Skeletal muscle tissue (tissue), 5 donors: ENCODE measurements at places on chromosomes 2 and 18. TPM values are rescaled to one million over a fixed set of nuclear protein-coding genes. Genes with fewer than 3 reads are reported as not detected.

NCKAP5 gene
- total RNA-seq = 5.7 TPM

SLC14A1 gene
- total RNA-seq = 14.6 TPM

TMEM200C gene
- 0.52 TPM for total RNA-seq

AKAIN1 gene
- not detected for total RNA-seq

GALR1 gene
- total RNA-seq = not detected

SPR gene
- total RNA-seq = 4.2 TPM

BCL11A gene
- 4.2 TPM for total RNA-seq

NT5DC4 gene
- total RNA-seq = not detected

TOGARAM2 gene
- total RNA-seq = 0.52 TPM

CLHC1 gene
- total RNA-seq = 20.4 TPM

MTHFD2 gene
- 28.2 TPM for total RNA-seq

NAT8 gene
- not detected for total RNA-seq

OSBPL1A gene
- 33.9 TPM for total RNA-seq

ANKRD62 gene
- total RNA-seq = not detected

ABCG5 gene
- total RNA-seq = not detected

C2orf78 gene
- not detected for total RNA-seq

DSEL gene
- 15.7 TPM for total RNA-seq

CNRIP1 gene
- total RNA-seq = 17.7 TPM

CDK15 gene
- 0.52 TPM for total RNA-seq

MAIP1 gene
- total RNA-seq = 15.1 TPM

CD8B2 gene
- under 0.01 TPM for total RNA-seq

SOS1 gene
- total RNA-seq = 14.1 TPM

TUBA4B gene
- not detected for total RNA-seq

ABCA12 gene
- not detected for total RNA-seq

GPR35 gene
- total RNA-seq = 1.0 TPM

NRP2 gene
- total RNA-seq = 31.8 TPM

SPEG gene
- total RNA-seq = 95.5 TPM

RESP18 gene
- total RNA-seq = not detected

GKN2 gene
- not detected for total RNA-seq

ASNSD1 gene
- total RNA-seq = 36.5 TPM

DLGAP1 gene
- total RNA-seq = 0.52 TPM

ITGB6 gene
- total RNA-seq = 17.2 TPM

CDK5R2 gene
- total RNA-seq = not detected

FHL2 gene
- total RNA-seq = 66.3 TPM

MOCOS gene
- total RNA-seq = 0.52 TPM

REG1B gene
- total RNA-seq = not detected

FIGN gene
- total RNA-seq = 1.0 TPM

KCNG2 gene
- 0.52 TPM for total RNA-seq

VPS4B gene
- total RNA-seq = 28.2 TPM

CCBE1 gene
- total RNA-seq = 2.6 TPM

DNER gene
- total RNA-seq = 1.6 TPM

POMC gene
- total RNA-seq = 4.2 TPM
